Fibroblast of skin of back (primary cell): ENCODE measurements at places on chromosomes 3 and 15.

- DNase-seq: no peak
Measured at GRCh38 chr15:33304924-33305323, 5.8 kb upstream of the RYR3 start.

DNA sequence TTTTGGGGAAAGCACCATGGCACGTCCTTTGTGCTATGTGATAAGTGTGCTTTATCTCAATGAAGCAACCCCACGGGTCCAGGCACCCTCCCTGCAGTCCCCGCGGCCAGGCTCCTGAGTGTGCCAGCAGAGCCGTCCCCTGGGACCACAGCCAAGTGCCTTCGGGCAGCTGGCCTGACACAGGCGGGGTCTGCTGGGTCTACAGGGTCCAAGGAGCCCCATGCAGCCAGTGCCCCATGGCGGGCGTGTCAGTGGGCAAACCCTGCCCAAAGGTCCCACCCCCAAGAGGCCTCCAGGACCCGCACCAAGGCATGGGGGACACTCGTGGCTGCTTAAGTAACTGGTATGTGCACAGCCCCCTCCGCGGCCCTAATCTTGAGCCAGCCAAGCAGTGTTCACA, 35.3 kb downstream of the KLHL25 start:
- no peak for DNase-seq

DNA sequence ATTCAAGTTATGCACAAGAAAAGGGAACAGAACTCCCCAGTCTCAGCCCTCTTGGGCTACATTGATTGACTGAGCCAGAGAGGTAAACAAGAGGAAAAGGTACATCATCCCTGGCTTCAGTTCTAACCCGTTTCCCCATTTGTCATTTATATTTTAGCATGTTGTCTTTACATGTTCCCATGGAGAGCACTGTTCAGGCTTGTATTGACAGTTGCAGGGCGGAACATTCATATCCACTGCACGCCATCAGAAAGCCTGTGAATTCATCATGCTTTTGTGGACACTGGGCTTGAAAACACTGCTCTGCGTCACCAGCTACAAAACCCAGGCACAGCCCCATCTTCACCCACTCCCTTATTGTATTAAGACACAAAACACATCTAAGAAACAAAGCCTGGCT, 240.9 kb upstream of the EIF1B start:
- DNase-seq: no peak

- no peak for DNase-seq
Measured at GRCh38 chr3:152252755-152253154, 16.0 kb upstream of the MBNL1 start.
